Thymus (tissue), 14 donors: ENCODE measurements at places on chromosomes 16 and 17. TPM values are rescaled to one million over a fixed set of nuclear protein-coding genes. Genes with fewer than 3 reads are reported as not detected.
A peak's percentile ranks its signal among the peaks of the same experiment; 100 is the strongest.

- DNase-seq = no peak
Observed at GRCh38 chr16:87968541-87968940, 17.3 kb downstream of the BANP start.

DNA sequence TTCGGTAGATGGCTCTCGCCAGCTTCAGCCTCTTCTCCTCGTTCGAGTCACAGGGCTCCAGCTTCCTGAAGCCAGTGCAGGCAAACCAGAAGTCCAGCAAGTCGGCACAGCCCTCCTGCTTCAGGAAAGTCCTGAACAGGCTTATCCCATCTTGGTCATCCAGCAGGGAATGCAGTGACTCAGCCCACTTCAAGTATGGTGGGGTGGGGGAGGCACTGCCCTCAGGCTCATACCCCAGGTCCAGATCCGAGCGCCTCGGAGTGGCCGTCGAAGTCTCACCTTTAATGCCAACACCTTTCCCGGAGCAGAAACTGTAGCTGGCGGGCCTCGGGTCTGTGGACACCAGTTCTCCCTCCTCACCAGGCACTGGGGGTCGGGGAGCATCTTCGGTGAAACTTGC is 5.9 kb downstream of the AXIN1 start:
- no peak for DNase-seq

GRCh38 chr17:51056813-51057510 is 63.7 kb downstream of the SPAG9 start:
- DNase-seq = peak; percentile 25

- no peak for DNase-seq
Observed at GRCh38 chr16:50354629-50355456, 13.9 kb downstream of the BRD7 start.

DNA sequence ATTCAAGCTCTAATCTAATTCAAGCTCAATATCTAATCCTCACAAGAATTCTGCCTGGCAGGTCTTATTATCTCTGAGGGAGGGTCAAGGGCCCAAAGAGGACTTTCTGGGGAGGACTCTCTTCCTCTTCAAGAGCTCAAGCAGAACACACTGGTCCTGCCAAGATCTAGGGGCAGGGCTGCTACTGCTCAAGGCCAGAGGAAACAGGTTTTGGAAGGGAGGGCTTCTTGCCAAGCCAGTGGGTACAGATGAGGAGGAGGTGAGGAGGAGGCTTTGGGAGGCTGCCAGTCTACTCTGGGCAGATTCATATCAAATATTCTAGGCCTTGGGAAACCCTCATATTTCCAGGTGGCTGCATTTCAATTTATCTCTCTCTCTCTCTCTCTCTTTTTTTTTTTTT is 51.8 kb upstream of the IL34 start:
- no peak for DNase-seq

DNA sequence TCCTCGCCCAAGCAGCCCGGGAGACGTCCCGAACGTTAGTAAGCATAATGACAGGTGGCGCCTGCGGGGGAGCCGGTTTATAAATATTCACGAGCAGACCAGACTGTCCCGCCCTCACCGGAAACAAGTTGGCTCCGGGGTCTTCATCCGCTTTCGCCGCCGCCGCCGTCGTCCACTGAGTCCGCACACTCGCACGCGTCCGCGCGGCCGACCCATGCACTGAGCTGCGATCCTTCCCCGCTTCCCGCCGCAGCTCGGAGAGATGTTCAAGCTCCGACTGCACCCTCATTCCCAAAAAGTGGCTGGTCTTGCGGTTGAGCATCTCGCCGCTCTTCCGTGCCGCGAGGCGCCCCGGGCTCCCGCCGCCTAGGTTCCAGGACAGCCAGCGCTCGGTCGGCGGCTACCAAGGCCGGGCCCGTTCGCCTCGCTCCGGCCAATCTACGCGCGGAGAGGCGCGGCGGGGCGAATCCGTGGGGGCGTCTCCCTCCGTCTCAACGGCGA is 385 bp downstream of the CFAP119 start:
- peak; percentile 54 for DNase-seq

DNA sequence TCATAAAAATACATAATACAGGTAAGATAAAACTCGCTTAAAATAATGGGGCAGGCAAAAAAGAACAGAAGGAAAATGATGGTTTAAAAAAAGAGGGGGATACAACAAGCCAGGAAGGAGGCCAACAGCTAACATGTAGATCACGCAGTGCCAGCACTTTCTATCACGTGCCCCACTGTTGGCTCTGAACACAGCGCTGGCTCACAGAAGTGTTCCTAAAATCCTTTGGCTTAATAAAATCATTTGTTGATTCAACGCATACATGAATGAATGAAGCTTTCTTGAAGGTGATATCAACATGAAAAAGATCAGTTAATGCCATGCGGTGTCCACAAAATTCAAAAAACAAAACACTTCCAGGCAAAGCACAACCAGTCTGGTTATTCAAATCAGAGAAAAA is 8.5 kb downstream of the ITGAE start:
- DNase-seq = no peak

GRCh38 chr17:28871056-28871579 is 16.3 kb downstream of the ERAL1 start:
- no peak for DNase-seq

GRCh38 chr16:87076331-87076949 is 240.8 kb downstream of the C16orf95 start:
- no peak for DNase-seq

- no peak for DNase-seq
Observed at GRCh38 chr17:50129728-50130558, at the start of gene SAMD14. Gene SAMD14, minus strand, starts transcription at chr17:50130160. Its CDS starts 5,201 bp downstream, at chr17:50124959.

Gene CHD9NB
- polyA plus RNA-seq = 0.84 TPM

DNA sequence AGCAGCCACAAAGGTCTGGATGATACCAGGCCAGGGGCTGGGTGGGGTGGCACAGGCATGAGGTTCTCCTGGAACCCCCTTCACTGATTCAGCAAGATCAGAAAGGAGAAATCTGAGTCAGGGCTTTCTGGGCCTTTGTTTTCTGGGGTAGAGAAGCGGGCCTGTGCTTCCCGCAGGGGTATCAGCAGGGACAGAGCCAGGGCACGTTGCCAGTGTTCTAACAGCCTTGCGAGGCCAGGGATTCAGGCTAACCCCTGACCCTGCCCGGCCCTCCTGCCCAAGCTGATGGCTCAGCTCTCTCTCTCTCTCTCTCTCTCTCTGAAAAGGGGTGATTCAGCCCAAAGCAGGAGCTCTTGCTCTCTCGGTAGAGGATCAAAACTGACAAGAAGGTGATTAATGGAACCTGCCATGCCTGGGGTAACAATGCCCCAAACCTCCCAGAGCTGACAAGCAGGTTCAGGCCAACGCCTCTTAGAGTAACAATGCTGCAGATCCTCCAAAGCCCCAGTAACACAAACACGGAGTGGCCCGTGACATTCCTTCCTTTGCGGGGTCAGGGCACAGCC is 2.0 kb upstream of the KRT13 start:
- DNase-seq = no peak

DNA sequence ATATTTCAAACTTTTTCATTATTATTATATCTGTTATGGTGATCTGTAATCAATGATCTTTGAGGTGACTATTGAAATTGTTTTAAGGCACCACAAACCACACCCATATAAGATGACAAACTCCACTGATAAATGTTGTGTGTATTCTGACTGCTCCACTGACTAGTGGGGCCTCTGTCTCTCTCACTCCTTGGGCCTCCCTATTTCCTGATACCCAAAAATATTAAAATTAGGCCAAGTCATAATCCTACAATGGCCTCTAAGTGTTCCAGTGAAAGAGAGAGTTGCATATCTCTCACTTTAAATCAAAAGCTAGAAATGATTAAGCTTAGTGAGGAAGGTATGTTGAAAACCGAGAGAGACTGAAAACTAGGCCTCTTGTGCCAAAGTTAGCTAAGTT is 23.4 kb downstream of the CYLD start:
- DNase-seq = no peak

GRCh38 chr16:51431517-51432241 is 280.6 kb upstream of the SALL1 start:
- DNase-seq = no peak

Gene SYNRG
- 17.8 TPM for polyA plus RNA-seq

DNA sequence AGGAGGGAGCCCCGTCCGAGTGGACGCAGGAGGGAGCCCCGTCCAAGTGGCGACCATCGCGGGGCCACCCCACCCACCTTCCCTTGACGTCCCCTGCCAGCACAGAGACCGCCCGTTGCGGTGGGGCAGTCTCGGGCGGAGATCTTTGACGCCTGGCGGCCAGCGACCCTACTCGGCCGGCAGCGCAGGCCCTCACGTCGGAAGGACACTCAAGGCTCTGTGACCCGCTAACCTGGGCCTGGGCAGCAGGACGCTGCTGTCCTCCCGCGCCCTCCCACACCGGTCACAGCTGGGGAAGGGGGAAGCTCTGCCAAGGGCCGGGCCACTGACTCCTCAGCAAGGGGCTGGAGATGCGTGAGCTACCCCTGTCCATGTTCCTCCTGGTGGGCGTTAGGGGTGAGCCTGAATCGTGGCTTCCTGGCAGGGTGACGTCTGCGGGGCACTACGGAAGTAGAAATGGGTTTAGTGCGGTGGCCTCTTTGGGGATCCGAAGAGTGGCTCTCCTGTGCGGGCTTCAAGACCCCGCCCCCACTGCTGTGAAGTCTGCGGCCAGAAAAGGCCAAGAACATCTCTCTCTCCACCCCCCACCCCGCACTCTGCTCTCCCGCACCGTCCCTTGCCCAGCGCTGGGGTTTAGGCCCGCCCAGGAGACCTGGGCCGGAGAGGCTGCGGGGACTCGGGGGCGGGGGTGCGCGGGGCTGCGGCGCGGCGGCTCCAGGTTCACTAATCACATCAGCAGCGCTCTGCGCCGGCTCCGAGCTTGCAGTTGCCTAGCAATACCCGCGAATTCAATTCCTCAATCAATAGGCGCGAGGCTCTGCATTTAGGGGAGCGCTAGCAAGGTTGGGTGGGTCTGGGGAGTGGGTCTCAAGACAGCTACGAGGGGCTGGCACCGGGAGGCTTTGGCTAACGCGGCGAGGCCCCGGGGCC is 5.8 kb downstream of the CBX8 start:
- no peak for DNase-seq

DNA sequence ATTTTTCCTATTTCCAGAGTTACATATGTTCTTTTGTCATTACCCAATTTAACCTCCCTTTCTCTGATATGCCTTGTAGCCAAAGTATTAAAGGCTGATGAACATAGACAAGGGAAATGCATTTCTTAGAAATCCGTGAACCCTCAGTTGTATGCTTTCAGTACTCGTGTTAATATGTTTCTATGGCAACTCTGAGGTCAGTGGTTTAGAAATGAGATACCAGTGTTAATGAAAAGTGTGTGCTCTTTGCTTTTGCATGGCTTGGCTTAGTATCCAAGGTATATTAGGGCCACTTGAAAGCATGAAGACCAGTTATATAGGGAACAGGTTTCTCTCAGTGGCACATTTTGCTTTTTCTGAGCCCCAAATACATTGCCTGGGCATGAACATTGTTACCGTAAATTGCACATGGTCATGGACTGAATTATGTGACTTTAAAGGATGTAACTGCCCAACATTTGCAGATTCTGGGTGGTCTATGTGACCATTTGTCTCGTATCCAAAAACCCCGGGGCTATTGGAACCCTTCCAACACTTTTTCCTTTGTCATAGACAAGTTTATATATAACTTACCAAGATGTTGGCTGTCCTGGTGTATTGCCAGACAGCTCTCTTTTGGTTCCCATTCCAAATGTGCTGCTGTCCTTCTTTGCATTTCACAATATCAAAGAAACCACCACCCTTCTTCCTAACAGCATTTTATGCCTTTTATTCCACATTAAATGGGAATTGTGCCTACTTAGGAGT is 17.5 kb downstream of the ABHD15 start:
- DNase-seq = no peak

Gene DPEP3
- polyA plus RNA-seq = 0.23 TPM

Gene CACNG5
- 0.05 TPM for polyA plus RNA-seq

Gene HES7
- 0.75 TPM for polyA plus RNA-seq

Gene SLFN14
- 0.02 TPM for polyA plus RNA-seq

DNA sequence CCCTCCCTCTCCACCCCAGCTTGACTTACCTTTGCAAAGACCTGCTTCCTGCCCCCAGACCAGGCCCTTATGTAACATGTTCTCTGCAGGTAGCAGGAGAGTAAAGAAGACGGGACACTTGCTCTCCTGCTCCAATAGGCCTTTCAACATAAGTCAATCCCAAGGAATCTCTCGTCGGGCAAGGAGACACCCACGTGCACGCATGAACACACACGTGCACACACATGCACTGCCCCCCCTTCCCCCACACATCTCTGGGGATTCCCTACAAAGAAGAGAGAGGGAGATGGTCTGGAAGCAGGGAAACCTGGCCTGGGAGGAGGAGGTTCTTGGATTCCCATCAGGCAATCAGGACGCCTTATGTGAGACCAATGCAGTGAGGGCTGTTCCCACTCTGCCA is 41.4 kb downstream of the ABCC12 start:
- DNase-seq = no peak

Gene LRRC46
- 2.4 TPM for polyA plus RNA-seq

DNA sequence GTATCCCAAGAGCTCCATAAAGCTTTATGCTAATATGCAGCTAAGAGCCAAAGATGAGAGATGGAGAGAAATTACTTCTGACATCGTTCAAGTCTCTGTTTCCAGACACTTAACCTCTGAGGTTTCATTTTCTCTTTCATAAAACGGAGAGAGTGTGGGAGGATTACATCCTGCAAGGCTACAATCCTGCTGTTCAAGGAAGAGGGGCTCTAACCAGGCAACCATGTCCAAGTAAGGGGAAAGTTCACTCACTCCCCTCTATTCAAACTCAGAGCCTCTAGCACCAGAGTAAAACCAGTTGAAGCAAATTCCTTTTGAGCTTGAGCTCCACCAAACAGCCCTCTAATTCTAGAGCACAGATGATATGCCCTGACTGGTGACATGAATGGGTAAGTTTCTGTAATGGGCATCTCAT is 397.4 kb downstream of the NPIPA8 start:
- no peak for DNase-seq

DNA sequence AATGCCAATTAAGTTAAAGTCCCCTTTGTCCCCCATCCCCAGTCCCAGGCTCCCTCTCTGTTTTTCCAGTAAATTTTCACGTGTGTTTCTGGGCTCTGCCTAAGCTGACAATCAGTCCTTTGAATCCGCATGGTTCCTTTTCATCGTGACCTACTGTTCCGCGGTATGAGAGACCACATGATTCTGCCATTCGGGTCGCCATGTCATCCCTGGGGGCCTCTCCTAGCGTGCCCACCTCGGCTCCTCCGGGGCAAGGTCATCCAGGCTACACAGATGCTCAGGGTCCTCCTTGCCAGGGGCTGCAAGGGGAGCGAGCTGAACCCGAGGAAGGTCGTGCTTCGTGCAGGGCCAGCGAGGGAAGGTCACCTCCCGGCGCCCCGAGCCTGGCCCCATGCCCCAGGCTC is 157.6 kb downstream of the RAB11FIP4 start:
- DNase-seq = peak; percentile 30

DNA sequence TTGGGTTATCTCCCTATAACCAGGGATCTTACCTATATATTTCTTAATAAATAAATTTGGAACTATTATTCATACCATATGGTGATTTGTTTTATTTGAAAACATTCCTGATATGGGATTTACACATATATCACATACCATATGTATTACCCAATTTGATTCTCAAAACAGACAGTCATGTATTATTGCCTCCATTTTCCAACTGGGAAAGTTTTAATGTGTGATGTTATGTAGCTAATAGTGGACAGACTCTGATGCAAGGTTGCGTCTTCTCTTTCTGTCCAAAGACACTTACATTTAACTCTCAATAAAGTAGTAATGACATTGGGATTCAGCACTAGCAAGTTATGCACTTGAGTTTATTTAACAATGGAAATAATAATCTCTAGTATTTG is 1.1 kb downstream of the KRTAP9-9 start:
- DNase-seq = no peak

Gene AANAT
- polyA plus RNA-seq = 0.14 TPM
